Fibroblast of skin of right quadriceps (primary cell): ENCODE measurements at places on chromosomes 12 and 14.

DNA sequence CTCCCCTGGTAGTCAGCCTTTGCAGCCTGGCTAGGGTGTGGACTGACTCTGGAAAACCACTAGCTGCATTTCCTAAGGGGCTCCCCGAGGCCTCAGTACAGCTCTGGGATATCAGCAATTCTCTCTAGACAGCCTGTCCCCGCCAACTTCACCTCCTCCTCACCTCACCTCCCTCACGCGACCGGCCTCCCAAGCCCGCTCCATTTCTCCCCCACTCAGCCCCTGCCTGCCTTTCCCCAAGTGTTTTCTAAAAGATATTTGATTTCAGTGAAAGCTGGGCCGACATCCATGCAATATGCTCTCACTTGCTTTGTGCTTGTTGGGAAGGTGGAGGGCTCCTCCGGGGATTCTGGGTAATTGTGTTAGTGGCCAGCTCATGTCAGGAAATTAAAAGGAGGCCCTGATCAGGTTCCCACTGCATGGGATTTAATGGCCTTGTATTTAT lies 91.8 kb downstream of the ESRRB start:
- no peak for DNase-seq

- DNase-seq: no peak
Measured at GRCh38 chr12:16175840-16176239, 101.6 kb downstream of the SLC15A5 start.

DNA sequence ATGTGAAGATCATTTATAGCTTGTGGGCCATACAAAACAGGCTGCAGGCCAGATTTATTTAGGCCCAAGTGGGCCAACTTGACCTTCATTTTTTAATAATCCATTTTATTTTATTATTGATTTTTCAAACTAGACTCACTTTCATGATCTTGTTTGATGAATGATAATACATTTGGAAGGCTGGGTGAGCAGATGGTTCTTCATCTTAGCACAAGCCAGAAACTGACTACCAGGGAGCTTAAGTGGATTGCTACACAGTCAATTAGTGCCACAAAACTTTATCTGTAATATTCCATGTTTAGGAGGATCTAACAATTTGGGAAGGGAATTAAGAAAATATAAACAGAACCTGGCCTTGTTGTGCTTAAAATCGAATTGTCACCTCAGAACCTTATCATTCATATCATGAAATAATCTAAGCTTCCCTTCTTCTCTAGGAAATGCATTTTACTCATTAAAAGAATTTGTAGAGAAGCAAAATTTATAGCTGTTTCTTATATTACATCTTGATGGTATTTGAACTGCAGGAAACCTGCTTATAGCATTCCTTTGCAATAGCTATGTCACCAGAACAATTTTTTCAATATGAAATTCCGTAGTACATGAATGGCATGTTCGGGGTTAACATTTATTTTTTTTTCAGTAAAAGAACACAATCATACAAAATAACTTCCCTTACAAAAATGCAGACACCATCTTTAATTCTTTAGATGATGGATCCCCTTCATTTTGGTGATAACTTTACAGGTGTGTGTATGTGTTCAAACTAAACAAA lies 62.0 kb upstream of the CSRP2 start:
- DNase-seq: peak; percentile 30

DNA sequence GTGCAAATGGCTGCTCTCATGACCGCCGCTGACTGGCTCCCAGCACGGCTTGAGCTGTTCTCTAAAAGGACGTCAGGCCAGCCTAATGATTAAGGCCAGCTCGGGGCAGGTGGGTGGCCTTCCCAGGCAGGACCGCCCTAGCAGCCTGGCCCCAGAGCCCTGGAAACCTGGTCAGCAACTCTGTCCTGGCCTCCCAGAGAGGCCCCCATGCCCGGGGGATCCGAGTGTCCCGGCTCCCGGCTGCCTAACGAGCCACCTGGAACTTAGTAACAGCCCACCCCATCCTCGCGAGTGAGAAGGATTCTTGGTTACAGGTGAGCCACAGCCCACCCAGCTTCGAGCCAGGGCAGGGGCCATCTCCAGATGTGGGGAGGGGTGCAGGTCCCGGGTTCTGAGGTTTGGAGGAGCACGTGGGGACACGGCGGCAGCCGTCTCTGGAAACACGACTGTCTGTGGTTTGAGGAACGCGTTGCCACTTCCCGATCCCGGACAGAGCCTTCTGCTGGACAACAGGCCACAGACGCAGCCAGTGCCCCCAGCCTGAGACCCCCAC lies 73.8 kb upstream of the FBRSL1 start:
- DNase-seq: no peak

GRCh38 chr14:101788016-101788635 lies 26.6 kb downstream of the PPP2R5C start:
- peak; percentile 16 for DNase-seq

DNA sequence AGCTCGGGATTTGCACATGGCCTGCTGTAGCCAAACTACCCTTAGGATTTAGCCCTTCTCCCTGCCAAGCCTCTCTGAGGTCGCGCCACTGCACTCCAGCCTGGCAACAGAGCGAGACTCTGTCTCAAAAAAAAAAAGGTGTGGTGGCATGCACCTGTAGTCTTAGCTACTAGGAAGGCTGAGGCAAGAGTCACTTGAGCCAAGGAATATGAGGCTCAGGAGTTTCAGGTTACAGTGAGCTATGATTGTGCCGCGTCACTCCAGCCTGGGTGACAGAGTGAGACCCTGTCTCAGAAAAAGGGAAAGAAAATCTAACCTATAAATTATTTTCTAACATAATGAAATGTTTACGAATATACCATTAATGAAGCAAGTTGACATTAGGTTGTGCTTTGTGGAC lies 29.7 kb downstream of the ESRRB start:
- no peak for DNase-seq

- DNase-seq: peak; percentile 37
Measured at GRCh38 chr14:59325906-59326305, 137.4 kb downstream of the DAAM1 start.

- no peak for DNase-seq
Measured at GRCh38 chr14:53146739-53147138, 6.4 kb downstream of the DDHD1 start.

DNA sequence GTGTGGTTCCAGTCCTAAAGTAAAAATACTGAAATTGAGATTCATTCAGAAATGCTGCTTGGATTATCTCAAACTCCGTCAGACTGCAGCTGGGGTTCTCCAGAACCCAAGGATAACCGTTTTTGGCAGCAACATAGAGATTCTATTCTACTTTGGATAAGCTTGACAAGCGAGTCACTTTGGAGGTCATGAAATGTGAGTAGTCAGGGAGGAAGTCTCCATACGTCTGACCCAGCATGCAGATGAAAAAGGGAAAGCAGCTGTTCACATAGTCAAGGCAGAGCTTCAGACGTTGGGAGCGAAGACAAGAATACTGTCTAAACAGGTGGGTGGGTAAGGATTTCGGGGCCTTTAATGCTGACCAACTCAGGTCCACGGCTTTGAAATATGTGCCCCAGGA lies 14.9 kb upstream of the HSP90B1 start:
- DNase-seq: peak; percentile 18

GRCh38 chr12:11705010-11705409 lies 55.5 kb downstream of the ETV6 start:
- peak; percentile 86 for DNase-seq

- no peak for DNase-seq
Measured at GRCh38 chr12:91967590-91967989, 178.1 kb downstream of the BTG1 start.

DNA sequence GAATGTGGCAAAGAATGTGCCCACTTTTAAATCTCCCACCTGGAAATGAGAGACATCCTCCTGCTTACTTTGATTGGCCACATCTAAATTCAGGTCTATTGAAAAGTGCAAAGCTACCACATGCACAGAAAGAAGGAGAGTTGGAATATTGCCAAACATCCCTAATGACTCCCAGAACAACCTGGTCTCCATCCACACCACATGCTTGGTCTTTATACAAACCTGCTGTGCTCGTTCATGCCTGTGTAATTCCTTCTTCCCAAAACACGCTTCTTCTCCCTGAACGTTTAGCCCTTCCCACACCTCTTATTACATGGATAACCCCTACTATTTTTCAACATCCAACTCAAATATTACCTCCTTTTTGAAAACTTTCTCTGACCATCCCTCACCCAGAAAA lies 66.2 kb upstream of the BCL2L14 start:
- no peak for DNase-seq

DNA sequence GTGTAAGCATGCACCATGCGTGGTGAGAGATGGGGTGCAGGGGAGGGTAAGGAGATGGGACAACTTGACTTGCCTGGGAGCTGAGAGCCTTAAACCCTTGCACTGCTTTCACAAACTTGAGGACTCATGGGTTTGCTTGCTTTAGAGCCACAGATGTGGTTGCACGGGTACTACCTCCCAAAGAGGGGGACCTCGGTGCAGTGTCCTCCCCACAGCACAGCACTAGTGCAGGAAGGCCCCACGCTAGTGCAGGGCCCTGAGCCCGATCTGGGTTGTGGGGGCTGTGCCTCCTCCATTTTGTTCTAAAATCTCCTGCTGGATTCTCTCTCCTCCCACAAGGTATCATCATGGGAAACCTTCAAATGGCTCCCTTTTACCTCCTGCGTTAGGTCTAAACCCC lies 11.2 kb downstream of the KRT72 start:
- no peak for DNase-seq

DNA sequence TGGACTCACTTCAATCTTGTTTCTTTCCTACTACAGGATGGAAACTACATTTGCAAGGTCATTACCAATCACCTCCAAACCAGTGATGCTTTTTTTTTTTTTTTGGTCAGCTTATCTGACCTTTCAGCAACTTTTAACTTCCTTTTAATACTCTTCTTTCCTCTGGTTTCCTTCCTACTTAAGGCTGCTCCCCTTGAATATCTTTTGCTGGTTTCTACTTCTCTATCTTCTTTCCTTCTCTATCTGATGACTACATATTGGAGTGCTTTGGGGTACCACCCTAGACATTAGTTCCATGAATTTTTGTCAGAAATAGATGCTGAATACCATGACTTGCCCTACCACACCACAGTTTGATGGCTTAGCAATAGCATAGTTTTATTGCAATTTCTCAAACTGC lies 197.7 kb upstream of the DDHD1 start:
- no peak for DNase-seq

DNA sequence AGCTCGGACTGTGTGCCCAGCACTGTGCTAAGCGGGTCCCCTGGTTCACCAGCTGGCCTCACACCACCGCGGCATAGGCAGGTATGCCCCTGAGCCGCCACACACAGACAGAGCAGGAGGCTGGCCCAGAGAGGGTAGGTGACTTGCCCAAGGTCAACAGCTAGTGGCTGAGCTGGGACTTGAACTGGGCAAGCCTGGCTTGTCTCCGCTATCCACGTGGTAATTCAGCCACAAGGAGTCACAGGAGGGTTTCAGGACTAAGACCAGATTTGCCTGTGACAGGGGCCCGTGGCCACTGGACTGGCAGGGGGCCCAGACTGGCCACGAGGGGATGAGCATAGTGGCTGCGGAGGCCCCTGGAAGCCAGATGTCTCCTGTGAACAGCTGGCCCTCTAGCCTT lies 47.7 kb downstream of the NCOR2 start:
- DNase-seq: no peak

DNA sequence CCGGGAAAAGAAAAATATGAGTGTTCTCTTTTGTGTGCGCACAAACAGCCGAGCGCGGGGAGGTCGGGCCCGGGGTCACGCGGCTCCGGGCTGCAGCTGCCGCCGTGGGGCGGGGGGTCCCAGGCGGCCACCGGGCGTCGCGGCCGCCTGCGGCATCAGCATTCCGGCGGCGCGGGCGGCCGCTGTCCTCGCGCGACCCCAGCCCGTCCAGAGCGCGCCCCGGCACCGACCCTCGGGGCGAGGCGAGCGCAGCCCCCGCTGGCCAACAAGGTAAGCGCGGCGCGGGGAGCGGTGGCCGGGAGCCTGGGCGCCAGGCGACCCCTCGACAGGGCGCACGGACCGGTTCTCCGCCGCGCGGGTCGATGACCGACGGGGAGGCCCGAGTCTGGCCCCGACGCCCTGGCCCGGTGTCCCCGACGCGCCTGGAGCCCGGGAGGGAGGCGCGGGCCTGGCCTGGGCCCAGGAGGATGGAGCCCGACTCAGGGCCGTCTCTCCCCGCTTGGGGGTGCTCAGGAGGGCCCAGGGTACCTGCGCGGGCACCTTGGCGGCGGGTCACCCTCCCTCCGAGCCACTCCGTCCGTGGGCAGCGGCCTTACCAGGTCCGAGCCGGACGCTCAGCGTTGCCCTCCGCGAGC lies 103.9 kb upstream of the DIO3 start:
- no peak for DNase-seq

GRCh38 chr12:51820526-51821439 lies 27.7 kb downstream of the FIGNL2 start:
- peak; percentile 75 for DNase-seq

DNA sequence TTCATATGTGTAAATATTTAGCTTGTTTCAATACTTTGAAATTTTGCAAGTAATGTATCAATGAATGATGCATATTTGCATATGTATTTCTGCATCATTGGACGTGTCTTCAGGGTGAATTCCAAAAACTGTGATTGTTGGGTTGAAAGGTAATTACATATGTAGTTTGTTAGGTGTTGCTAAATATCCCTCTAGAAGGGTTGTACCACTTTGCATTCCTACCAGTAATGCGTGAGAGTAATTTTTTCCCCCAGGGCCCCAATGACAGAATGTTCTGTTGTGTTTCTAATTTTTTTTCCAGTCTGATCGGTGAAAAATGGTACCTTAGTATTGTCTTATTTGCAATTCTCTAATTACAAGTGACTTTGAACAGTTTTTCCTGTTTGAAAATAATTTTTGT lies 408.9 kb downstream of the NAV3 start:
- DNase-seq: peak; percentile 8

DNA sequence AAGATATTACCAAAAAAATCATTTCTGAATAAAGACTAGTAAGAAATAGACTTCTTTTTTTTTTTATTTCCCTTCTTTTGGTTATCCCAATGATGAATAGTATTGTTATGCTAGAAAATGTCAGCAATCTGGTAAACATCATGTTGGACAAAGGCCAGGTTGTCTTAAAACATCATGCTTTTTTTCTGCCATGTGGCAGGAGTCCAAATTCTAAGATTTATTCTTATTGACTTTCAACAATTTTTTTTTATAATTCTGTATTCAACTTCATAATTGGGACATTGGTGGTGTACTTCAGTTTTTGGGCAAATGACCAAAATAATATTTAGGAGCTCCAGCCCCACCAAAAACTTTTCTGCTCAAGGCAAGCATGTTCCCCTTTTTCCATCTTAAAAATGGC lies 10.5 kb downstream of the DCN start:
- no peak for DNase-seq

DNA sequence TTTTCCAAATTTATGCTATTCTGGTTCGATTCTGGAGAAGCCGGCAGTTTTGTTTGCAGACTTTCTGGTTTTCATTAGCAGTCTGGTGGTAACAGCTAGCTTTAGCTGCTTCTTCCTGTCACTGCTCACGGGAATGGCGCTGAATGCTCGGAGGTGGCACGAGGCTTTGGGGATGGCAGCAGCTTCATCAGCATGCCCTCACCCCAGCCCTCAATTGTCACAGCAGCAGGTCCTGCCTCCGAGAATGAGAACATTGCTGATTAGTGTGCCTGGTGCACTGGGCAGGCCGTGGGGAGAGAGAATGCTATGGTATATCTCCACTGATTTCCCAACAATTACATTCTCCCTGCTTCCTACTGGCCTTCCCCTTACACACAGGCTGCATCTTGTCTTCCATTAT lies 73.6 kb downstream of the SAMD4A start:
- no peak for DNase-seq
